ENCODE measurements at places on chromosomes 3 and 15. TPM values are rescaled to one million over a fixed set of nuclear protein-coding genes. Genes with fewer than 3 reads are reported as not detected.

DNA sequence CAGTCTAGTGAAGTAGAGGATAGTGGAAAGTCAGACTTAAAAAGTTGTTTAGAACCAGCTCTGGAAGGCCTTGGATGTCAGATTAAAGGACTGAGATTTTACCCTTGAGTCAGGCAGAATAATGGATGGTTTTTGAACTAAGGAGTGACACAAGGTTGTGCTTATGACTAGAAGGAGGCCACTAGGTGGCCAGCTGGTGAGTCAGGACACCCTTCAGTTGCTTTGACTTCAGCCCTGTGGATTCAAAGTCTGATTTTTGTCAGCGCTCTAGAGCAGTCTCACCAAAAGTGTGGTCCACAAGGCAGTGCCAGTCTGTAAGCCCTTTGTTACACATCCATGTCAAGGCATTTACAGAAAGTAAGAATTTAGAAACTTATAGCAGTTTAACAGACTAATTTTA, 3.8 kb upstream of the GABPB1 start:
- no peak for DNase-seq

P3H2 gene
- total RNA-seq = 44.1 TPM

DNA sequence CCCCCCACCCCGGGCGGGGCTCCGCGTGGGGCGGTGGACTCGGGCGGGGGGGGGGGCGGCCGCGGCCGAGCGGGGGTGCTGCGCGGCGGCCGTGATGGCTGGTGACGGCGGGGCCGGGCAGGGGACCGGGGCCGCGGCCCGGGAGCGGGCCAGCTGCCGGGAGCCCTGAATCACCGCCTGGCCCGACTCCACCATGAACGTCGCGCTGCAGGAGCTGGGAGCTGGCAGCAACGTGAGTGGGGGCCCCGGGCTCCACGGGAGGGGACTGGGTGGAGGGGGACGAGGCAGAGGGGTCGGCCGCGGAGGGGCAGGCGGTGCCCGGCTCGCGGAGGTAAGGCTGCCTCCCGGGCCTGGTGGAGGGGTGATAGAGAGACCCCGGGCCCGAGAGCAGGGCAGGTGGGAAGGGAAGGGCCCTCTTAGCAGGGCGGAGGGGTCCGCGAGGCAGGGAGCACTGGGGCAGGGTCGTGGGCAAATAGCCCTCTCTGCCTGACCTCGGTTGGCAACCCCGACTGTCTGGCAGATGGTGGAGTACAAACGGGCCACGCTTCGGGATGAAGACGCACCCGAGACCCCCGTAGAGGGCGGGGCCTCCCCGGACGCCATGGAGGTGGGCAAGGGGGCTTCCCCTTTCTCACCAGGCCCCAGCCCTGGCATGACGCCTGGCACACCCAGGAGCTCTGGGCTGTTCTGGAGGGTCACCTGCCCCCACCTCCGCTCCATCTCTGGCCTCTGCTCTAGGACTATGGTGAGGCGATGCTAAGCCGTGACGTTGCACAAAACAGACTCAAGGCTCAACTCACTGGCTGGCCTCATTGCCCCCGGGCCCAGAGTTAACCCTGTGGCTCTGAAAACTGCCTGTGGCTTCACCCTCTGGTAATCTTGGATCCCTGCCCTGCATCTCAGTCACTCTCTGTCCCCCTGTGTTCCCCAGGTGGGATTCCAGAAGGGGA, at the start of gene ECE2:
ECE2 (plus strand) TSS at position 62 of the 950 bp plus-strand sequence; CDS start at position 194, 132 bp downstream.
- DNase-seq = no peak

DNA sequence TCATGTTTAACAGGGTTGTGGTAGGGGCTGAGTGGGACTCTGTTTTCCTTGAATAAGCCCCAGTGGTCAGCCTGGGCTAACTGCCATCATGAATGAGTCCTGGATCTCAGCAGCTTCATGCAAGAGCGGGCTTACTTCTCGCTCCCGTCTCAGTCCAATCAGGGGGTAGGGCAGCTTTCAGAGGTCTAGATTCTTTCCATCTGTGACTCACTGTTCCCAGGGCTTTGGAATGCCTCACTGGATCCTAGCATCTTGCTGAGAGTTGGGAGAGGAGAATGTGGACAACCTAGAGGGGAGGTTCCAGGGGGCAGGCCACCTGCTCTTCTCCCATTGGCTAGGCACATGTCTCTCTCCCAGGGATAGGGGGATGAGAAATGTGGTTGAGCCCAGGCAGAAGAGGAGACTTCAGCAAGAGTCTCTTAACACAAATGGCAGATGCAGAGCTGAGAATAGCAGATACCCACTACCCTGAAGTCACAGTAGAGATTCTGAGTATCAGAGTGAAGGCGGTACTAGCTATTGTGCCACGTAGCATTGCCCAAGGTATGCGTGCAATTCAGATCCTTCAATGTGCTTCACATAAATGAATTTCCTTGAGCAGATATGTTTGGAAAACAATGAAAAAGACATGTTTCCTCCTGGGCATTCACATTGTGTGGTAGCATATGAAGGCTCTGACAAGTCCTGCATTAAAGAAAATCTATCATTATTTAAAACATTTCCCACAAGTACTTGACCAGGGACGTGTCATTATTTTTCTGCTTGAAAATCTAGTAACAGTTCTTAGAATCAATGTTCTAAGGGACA, 257.7 kb upstream of the PROK2 start:
- peak; percentile 3 for DNase-seq

DNA sequence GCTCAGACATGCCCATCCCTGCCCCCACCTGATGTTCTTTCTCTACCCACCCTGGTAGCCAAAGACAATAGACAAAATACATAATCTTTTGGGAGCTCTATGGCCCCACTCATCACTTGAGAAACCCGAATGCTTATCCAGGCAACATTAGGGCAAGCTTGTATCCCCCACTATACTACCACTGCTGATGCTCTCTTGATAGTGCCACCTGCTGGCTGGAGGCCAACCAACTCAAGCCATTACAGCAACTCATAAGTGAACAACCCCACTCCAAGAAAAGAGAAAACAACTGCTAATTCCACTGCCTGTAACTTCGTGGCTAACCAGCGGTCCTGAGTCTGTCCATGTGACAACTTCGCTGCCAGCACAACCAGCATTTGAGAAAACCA, 342.5 kb upstream of the TGFBR2 start:
- DNase-seq = no peak

SLC24A5 gene
- not detected for total RNA-seq

KLHL40 gene
- not detected for total RNA-seq

ZNF860 gene
- 0.63 TPM for total RNA-seq

DNA sequence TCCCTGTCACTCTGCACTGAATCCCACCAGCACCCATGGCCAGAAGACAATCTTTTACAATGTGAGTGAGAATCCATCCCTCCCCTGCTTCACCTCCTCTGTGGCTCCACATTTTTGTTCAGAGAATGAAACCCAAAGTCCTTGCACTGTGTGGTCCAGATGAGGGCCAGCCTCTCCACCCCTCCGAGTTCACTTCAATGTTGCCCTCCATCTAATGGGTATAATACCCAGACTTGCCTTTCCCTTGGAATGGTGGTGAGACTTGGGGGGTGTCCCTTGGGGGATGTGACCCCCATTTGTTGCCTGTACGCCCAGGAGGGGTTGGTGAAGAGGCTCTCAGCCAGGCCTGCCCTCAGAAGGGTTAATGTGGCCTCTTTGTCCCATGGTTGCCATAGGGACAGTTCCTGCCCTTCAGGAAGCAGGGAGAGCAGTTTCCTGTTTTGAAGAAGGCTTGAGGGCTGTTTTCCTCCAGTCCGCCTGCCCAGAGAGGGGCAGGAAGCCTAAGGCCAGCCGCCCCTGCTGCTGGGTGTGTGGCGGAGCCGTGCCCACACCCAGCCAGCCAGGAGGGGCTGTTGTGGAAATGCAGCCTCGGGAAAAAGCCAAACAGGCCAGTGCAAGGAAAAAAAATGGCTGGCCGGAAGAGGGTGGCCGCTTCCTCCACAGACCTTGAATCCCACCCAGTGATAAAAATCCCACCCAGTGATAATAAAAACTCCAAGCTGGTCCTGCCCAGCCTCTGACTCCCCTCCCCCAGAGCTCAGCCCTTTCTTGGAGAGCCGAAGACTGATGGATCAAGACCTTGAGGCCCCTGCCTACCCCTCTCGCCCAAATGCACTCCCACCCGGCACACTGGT, 14.6 kb upstream of the FGD5 start:
- no peak for DNase-seq

- peak; percentile 36 for DNase-seq
Observed at GRCh38 chr3:116863822-116864589, 154.4 kb downstream of the TUSC7 start.

- no peak for DNase-seq
Observed at GRCh38 chr3:57827757-57828156, 71.6 kb downstream of the SLMAP start.

- DNase-seq = no peak
Observed at GRCh38 chr15:75446151-75446550, 5.3 kb downstream of the SIN3A start.

GRCh38 chr3:25056036-25056755, 371.9 kb upstream of the RARB start:
- DNase-seq = no peak

- no peak for DNase-seq
Observed at GRCh38 chr15:92578096-92578835, 77.3 kb downstream of the FAM174B start.

- DNase-seq = no peak
Observed at GRCh38 chr3:54507876-54508460, 385.6 kb downstream of the CACNA2D3 start.

PRSS50 gene
- 0.16 TPM for total RNA-seq

C3orf85 gene
- total RNA-seq = 13.1 TPM

DNA sequence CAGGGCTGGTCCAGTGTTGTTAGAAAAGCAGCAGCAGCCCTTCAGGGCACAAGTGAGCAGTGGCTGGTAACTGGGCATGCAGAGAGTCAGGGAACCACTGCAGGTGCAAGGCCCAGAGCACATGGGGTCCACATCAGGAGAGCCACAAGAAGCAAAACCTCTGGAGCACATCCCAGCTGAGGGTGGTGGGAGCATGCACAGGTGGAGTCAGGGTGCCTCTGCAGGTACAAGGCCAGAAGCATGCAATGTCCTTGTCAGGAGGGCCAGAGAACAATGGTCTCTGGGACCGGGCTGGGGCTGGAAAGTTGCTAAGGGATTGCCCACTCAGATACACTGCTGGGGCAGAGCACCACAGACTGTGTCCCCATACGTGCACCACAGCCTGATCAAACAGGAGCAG, 226.1 kb upstream of the UBE2E2 start:
- DNase-seq = no peak

AADACL2 gene
- total RNA-seq = not detected

TRPC1 gene
- total RNA-seq = 2.0 TPM

DNA sequence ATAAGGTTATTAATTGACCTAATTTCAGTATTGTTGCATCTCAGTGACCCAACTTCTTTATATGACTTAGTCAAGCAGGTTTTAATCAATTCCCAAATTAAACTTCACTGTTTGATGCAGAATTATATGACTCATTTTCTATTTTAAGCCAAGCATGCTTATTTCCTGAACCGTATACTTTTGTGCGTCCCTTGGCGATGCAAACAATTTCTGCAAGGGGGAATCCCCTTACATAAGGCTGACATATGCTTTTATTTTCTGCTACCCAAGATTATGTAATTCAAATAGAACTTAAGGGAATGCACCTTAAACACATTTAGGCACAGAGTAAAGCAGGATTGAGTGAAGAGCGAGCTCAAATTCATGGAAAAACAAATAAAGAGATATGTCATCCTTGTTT, 303.9 kb downstream of the PDCD6IP start:
- DNase-seq = no peak

FOXL2 gene
- total RNA-seq = not detected

DNA sequence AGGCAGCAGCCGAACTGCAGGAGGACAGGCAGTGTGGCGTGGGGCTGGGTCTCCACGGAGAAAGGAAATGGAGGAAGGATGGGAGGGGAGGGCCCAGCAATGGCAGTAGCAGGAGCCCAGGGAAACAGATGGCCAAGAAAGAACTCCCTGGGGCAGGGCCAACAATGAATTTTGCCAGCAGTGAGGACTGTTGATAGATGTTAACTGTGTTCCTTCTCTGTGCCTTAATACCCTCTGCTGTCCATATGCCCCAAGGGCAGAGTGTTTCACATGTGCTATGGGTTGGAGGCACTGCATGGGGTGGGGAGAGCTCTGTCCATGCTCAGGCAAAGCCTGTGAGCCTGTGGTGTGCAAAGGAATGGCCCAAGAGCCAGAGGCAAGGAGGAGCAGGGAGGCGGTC, 70.8 kb upstream of the POMGNT2 start:
- DNase-seq = no peak

- DNase-seq = no peak
Observed at GRCh38 chr15:21262851-21263425, 177.4 kb downstream of the POTEB3 start.

GRCh38 chr15:74340150-74340549, 27.3 kb downstream of the CYP11A1 start:
- no peak for DNase-seq

DNA sequence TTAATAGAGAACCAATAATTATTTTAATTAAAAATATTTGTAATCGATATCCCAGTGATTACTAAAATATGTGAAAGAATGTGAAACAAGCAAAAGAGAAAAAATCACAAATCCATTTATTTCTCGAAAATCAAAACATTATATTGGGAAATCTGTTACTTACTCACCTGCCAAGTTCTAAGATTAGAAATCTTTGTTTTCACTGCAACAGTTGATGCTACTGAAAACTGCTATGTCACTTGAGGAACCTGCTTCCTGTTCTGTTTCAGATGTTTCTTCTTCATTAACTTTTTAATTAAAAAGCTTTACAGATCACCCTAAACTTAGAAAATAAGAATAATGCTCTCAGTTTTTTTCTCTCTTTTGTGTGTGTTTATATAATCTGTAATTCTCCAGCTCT, 13.7 kb upstream of the DPH6 start:
- no peak for DNase-seq

DNA sequence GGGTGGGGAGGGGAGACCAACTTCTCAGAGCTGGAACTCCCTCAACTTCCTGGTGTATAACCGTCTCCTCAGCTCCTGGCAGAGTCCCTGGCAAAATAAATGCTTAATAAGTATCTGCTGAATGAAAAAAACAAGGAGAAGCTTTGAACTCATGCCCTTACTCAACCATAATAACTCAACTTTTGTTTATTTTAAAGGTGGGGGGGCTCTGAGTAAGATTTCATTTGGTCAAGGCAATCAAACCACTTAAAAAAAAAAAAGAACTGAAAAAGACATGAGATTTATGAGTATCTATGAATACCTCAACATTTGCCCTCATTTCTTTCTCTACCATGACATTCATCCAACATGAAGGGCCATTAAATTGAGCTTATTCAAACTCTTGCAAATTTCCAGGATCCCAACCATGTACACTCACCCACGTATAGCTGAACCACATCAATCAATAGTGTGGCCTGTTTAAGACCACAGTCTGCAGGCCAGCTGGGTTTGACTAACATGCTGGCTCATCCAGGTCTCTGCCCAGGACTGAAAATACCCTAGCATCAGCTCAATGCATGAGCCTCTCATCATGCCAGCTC, 157.9 kb downstream of the FOXP1 start:
- DNase-seq = no peak

GRCh38 chr3:110568246-110568645, 503.4 kb upstream of the NECTIN3 start:
- no peak for DNase-seq

- DNase-seq = no peak
Observed at GRCh38 chr15:63191895-63192618, 2.7 kb downstream of the RAB8B start.

- DNase-seq = no peak
Observed at GRCh38 chr15:101538996-101539395, 49.5 kb upstream of the PCSK6 start.

All from mucosa of descending colon (tissue), 3 donors.